Right atrium auricular region (tissue), 2 donors: ENCODE measurements at places on chromosomes 1 and 21. TPM values are rescaled to one million over a fixed set of nuclear protein-coding genes. Genes with fewer than 3 reads are reported as not detected.

SLC30A2 gene
- 0.63 TPM for total RNA-seq

GRCh38 chr1:178092878-178093493, 918 bp upstream of the RASAL2 start:
- peak; percentile 61 for DNase-seq

- no peak for DNase-seq
Measured at GRCh38 chr1:183983371-183984105, 54.0 kb downstream of the COLGALT2 start.

GRCh38 chr1:226549094-226549936, 751 bp downstream of the STUM start:
- DNase-seq: no peak

DNA sequence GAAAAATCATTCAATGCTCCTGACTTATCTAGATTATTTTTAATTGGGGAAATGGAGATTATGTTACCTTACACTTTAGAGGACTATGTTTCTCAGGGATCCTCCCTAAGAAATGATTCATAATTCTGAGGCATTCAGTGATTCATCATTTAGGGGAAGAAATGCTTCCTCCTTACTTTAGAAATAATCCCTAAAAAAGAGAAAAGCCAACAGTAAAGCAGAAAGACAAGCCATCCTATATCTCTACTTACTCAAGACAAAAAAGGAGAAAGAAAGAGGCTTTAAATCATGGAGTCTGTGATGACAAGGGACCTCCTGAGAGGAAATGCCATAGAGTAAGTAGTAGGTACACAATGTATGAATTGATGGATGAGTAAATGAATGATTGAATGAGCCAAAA, 137.0 kb downstream of the BRINP2 start:
- no peak for DNase-seq

GRCh38 chr1:65911679-65912078, 119.0 kb downstream of the PDE4B start:
- DNase-seq: no peak

PRKAA2 gene
- total RNA-seq: 98.7 TPM

DNA sequence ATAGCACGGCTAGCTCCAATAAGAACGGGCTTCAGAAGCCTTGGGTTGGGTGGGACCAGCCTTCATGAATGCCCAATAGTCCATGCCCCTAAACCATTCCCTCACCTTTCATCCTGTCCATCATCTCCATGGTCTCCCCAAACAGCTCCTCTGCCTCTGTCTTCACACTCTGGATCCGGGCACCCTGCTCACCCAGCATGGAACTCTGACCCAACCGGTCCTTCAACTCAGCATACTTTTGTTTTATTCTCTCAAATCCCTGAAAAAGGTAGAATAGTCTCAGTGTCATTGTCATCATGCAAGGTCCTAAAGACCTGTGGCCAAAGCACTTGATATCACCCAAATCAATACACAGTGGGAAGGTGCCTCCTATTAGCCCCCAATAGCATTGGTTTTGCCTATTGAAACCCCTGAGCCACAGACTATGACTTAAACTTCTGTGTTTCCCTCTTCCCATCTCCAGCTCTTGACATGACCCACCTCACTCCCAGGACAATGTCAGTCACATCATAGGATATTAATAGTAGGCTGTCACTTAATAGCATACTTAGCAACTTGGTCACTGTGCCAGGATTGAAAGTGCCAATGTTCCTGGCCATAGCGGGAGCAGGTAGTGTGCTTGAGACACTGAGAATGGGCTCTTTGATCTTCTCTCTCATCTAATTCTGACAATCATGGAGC, 33.0 kb downstream of the CAMK1G start:
- no peak for DNase-seq

MTARC2 gene
- 13.6 TPM for total RNA-seq
